ENCODE measurements at places on chromosomes 2 and 18.

DNA sequence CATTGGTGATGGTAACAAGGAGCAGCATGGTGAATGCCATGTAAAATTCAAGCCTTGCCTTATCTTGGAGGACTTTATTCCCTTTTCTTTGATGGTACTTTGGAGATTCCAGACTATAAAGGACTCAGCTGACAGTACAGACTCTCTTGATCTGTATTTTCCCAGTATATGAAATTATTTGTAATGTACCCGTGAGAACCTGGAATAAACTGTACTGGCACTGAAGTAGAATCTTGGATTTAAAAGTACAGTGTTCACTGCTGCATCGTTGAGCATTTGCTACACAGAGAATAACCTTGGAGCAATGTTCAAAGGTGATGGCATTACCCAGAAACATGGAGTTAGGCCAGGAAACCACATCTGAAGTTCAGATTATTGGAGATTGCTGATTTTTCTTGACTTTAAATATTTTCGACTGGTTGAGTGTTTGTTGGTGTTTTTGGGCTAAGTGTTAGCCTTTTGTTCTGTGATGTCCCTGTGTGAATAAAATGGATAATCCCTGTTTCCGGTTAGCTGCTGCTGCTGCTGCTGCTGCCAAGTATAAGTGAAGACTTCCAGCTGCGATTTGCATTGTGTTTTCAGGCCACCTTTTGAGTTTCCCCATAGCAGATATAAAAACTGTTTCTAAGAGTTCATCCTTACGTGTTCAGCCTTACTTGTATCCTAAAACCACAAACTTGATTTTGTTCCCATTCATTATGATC, 122.0 kb downstream of the SPTBN1 start:
- H3K4me3 ChIP-seq, result peak overlapping the region; percentile 54
- H3K36me3 ChIP-seq, result peaks cover 10% of the 10 kb centered on the region
- no peak for DNase-seq
- H3K4me1 ChIP-seq, result peaks cover 88% of the 10 kb centered on the region
- peak overlapping the region; percentile 87 for H3K27ac ChIP-seq
- H3K27me3 ChIP-seq, result no peaks in the 10 kb centered on the region

GRCh38 chr2:239714116-239714515, 311.0 kb downstream of the NDUFA10 start:
- H3K4me3 ChIP-seq, result no peak overlapping the region
- no peak overlapping the region for H3K27ac ChIP-seq
- DNase-seq, result no peak
- peaks cover 3% of the 10 kb centered on the region for H3K27me3 ChIP-seq

- H3K4me1 ChIP-seq, result no peaks in the 10 kb centered on the region
- no peak overlapping the region for H3K4me3 ChIP-seq
- H3K36me3 ChIP-seq, result peaks cover 43% of the 10 kb centered on the region
- H3K27ac ChIP-seq, result no peak overlapping the region
- H3K27me3 ChIP-seq, result no peaks in the 10 kb centered on the region
These were observed 42.7 kb downstream of the SMAD4 start for GRCh38 chr18:51072586-51073313.

GRCh38 chr2:99152199-99152895, 2.4 kb downstream of the TSGA10 start:
- H3K4me3 ChIP-seq, result no peak overlapping the region
- H3K36me3 ChIP-seq, result peaks cover 8% of the 10 kb centered on the region
- H3K27me3 ChIP-seq, result no peaks in the 10 kb centered on the region
- peaks cover 19% of the 10 kb centered on the region for H3K4me1 ChIP-seq
- no peak for DNase-seq

DNA sequence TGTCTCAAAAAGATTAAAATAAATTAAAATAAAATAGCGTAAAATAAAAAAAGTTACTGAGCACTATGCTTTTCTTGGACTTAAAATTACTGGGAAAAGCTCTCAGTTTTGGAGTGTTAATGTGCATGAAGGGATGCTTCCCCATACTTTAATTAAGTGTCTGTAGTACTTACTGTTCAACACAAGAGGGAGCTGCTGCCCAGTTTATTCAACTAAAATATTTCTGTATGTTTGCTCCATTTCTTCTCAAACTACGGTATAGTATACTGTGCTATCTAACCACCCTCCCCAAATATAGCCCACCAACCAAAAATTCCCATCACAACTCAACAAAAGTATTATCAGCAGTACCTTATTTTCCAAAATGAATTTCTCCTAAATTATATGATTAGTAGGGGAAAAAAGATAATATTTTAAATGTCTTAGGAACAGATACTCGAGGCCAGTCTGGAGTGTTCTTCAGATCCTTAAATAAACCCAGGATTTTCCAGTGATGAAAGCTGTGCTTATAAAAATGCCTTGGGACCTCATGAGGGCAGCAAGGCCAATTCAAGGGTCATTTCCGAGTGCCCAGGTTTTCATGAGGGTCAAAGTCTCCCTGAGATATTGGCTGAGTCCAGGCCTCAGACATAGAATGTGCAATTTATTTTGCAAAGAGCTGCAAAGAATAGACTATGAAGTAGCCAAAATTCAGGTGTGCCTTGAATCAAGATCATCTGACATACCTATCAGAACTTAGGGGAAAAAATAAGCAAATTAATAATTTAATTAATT, 64.1 kb downstream of the CHRNA1 start:
- H3K4me1 ChIP-seq, result peaks cover 1% of the 10 kb centered on the region
- no peak overlapping the region for H3K27ac ChIP-seq
- no peak for DNase-seq
- H3K27me3 ChIP-seq, result peaks cover 24% of the 10 kb centered on the region

GRCh38 chr2:197908990-197909776, 104.8 kb downstream of the PLCL1 start:
- H3K27ac ChIP-seq, result no peak overlapping the region
- peaks cover 23% of the 10 kb centered on the region for H3K36me3 ChIP-seq
- DNase-seq, result no peak
- peaks cover 12% of the 10 kb centered on the region for H3K4me1 ChIP-seq
- no peaks in the 10 kb centered on the region for H3K27me3 ChIP-seq
- H3K4me3 ChIP-seq, result no peak overlapping the region

- H3K27me3 ChIP-seq, result no peaks in the 10 kb centered on the region
- H3K36me3 ChIP-seq, result no peaks in the 10 kb centered on the region
- H3K4me1 ChIP-seq, result peaks cover 11% of the 10 kb centered on the region
These were observed 148.3 kb downstream of the RHBDD1 start for GRCh38 chr2:226983895-226984749.

GRCh38 chr2:225192869-225193268, 150.6 kb upstream of the DOCK10 start:
- H3K27ac ChIP-seq, result no peak overlapping the region
- no peaks in the 10 kb centered on the region for H3K36me3 ChIP-seq
- no peak overlapping the region for H3K4me3 ChIP-seq
- no peaks in the 10 kb centered on the region for H3K27me3 ChIP-seq

GRCh38 chr2:30683236-30683956, 123.8 kb downstream of the CAPN13 start:
- peaks cover 8% of the 10 kb centered on the region for H3K27me3 ChIP-seq
- no peak for DNase-seq
- peaks cover 8% of the 10 kb centered on the region for H3K4me1 ChIP-seq
- no peak overlapping the region for H3K4me3 ChIP-seq

GRCh38 chr2:39504790-39505335, 67.8 kb upstream of the MAP4K3 start:
- no peak overlapping the region for H3K27ac ChIP-seq
- H3K4me3 ChIP-seq, result no peak overlapping the region
- no peak for DNase-seq
- no peaks in the 10 kb centered on the region for H3K27me3 ChIP-seq
- peaks cover 25% of the 10 kb centered on the region for H3K4me1 ChIP-seq

DNA sequence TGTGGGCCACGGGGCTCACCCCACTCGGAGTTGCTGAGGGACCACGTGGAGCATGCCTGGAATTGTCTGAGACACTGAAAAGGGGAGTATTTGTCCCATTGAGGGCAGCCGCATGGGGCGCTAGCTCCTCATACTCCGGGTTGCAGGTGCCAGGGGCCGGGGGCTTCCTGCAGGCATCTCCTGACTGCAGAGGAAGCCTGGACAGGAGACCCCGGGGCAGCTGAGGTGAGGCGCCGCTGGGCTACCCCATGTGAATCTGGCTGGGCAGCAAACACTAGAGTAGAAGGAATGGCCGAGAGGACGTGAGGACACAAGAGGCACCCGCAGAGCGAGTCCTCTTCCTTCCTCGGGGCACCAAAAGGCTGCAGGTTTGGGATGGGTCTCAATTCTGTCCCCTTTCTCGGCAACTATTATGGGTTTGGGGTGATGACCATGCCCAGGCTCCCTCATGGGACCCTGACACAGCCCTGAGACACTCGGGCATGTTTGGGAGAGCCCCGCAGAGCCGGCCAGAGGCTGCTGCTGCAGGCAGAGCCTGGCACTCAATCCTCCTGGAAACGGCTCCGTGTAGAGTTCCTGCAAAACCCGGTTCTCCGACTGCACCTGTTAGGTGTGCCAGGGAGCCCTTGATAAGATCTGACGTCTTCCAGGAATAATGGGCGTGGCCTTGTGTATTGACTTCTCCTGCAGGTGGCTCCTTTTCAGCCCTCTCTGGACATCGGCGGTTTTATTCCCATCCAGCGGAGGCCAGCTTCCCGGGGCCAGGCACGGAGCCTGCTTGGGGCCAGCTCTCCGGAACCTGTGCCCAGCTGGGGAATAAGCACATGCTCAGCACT, 77.0 kb downstream of the CTIF start:
- H3K27me3 ChIP-seq, result no peaks in the 10 kb centered on the region
- peaks cover 4% of the 10 kb centered on the region for H3K4me1 ChIP-seq
- no peak overlapping the region for H3K4me3 ChIP-seq
- no peaks in the 10 kb centered on the region for H3K36me3 ChIP-seq
- no peak overlapping the region for H3K27ac ChIP-seq
- no peak for DNase-seq

DNA sequence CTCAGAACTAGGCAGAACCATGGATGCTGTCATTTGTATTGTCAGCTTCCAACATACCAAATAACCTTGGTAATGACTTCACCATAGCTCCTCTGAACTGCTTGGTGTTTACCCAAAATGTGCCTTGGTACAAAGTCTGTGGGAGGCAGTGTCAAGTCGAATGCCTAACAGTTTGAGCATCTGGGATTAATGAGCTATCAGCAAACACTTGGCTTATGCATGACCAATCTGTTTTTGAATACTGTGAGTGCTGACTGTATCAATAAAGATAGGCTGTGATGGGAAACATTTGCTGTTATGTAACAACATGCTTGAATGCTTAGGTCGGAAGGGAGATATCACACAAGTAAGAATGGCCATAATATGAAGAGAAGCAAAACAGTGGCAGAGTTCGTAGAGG, 455.4 kb downstream of the CMPK2 start:
- no peak overlapping the region for H3K4me3 ChIP-seq
- H3K27me3 ChIP-seq, result no peaks in the 10 kb centered on the region
- H3K36me3 ChIP-seq, result no peaks in the 10 kb centered on the region
- DNase-seq, result no peak
- H3K4me1 ChIP-seq, result peaks cover 3% of the 10 kb centered on the region
- H3K27ac ChIP-seq, result no peak overlapping the region

DNA sequence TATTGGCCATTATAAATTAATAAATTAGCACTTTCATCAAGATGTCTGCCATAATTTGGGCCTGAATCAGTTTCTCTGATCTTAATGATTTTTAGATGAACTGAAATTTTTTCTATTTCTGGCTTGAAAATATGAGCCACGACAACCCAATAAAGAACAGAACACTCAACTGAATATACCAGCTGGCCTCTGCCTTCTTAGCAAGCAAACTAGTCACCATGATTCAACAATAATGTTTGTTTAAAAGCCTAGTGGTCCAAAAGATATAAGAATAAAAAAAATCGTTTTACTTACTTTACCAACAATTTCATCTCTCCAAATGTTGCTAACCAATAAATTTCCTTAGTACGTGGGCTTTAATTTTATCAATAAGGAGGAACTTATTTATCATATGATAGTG, 66.7 kb upstream of the TTN start:
- H3K27me3 ChIP-seq, result no peaks in the 10 kb centered on the region
- peaks cover 6% of the 10 kb centered on the region for H3K4me1 ChIP-seq
- H3K36me3 ChIP-seq, result peaks cover 1% of the 10 kb centered on the region
- DNase-seq, result no peak
- H3K27ac ChIP-seq, result no peak overlapping the region

DNA sequence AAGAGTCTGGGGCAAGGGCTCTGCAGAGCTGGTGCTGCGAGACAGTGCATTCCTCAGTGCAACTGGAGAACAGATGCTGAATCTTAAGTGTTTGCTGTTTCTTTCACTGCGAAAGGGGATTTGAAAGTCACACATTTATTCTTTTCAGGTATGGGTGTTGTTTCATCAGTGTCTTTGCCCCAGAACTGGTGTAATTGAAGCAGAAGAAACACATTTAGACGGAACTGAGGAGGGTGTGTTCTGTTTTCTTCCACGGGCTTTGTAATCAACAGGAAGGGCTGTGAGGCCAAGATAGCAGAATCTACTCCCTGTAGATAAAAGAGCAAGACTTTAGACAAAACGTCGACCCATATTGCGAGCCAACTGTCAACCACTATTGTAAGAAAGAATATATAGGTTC, 151.9 kb downstream of the EPHA4 start:
- H3K27ac ChIP-seq, result no peak overlapping the region
- DNase-seq, result no peak
- peaks cover 32% of the 10 kb centered on the region for H3K36me3 ChIP-seq
- no peak overlapping the region for H3K4me3 ChIP-seq
- H3K4me1 ChIP-seq, result peaks cover 3% of the 10 kb centered on the region

DNA sequence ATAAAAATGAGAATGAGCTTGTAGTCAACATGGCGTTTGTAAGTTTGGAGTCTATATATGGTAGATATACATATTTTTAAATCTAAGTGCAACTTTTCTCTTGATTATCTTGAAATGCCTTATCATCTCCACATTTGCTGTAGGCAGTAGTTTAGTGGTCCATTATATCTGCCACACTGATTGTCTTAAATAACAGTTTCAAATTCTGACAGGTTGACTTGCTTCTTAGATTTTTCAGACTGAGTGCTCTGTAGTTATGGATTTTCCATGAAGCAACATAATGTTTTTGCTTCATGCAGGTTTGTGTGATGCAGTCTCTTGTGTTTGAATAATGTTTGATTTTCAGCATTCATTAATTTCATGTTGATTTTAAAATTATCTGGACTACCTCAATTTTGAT, 12.3 kb downstream of the PARD3B start:
- no peak overlapping the region for H3K27ac ChIP-seq
- no peaks in the 10 kb centered on the region for H3K27me3 ChIP-seq
- no peaks in the 10 kb centered on the region for H3K4me1 ChIP-seq
- no peak for DNase-seq
- H3K36me3 ChIP-seq, result peaks cover 27% of the 10 kb centered on the region
- H3K4me3 ChIP-seq, result no peak overlapping the region

Data from progenitor cell of endocrine pancreas (in vitro differentiated cells).